Central memory CD4-positive, alpha-beta T cell (primary cell): ENCODE measurements at places on chromosomes 6 and 20.

DNA sequence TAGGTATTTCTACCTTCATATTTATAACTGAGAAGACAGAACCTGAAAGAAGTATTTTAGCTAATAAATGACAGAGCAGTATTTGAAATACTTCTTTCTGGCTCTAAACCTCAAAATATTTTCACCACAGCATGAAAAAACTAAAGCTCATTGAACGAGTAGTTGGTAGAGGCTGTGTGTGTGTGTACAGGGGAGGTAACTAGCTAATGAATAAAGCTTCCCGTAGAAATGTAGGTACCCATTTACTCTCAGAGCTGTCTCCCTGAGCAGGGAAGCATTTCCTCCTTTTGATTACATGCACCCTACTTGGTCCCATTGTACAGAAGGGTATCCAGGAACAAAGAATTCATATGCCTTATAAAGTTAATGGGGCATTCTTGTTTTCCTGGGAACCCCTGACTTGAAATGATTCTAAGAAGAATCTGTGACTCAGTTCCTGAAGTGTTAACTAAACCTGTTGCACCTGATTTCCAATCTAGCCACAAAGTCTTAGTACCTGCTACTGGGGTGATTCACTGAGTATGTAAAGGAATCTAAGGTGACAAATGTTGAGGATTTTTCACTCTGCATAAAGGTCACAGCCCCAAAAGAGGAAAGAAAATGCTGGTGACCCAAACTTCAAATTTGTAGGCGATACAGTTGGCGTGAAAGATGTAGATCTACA lies 12.5 kb downstream of the CRYBG1 start:
- DNase-seq: no peak

- no peak for DNase-seq
These were observed 50.1 kb downstream of the HDDC2 start for GRCh38 chr6:125251516-125252220.

DNA sequence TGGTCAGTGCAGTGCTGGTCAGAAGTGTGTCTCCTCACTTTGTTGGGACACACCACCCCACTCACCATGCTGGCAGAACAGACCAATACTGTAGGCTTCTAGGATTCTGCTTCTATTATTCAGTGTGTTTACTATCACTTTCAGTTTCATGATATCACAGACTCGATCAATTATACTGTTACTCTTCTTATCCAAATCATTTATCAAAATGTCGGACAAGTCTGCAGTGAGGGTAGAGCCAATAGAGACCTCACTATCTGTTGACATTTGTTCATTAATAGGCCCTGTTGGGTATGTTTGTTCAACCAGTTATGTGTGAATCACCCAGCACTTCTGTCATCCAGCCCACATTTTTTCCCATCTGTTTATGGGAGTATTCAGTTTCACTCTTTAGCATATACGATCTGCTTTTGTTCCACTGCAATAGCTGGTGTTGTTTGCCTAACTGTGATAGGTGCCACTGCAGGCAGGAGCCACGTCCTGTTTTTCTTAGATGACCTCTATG lies 140.1 kb downstream of the NRN1 start:
- DNase-seq: peak; percentile 31

DNA sequence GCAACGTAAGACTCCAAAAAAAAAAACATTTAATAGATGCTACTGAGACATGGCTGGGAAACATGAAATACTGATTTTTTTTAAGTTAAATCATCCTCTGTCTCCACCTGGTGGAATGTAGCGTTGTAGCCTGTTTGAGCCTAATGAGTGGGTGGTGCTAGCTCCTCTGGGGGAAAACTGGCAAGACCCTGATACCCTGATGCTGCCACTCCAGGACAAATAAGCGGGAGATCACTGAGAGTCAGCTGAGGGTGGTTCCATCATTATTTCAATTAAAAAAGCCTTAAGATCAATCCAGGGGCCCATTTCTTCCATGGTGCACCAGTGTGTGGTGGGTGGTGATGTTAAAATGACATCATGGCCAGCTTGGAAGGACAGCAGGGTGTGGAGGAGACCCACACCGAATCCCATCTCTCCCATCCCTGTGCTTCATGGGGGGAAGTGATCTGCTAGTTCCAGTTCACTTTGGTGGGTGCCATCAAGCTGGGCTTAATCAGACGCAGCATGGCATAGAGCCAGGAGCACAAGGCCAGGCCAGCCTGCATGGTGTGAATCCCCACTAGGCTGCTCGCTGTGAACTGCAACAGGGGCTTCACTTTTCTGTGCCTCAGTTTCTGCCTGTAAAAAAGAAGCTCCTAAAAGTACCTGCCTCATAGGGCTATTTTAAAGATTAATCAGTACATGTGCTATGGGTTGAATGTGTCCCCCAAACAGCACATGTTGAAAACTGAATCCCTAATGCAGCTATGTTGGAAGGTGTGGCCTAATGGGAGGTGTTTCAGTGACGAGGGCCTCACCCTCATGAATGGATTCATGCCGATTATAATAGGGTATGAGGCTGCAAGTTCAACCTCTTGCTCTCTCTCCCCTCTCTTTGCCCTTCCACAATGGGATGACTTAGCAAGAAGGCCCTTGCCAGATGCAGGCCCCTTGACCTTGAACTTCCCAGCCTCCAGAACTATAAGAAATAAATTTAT lies 13.0 kb upstream of the MRPS10 start:
- no peak for DNase-seq

DNA sequence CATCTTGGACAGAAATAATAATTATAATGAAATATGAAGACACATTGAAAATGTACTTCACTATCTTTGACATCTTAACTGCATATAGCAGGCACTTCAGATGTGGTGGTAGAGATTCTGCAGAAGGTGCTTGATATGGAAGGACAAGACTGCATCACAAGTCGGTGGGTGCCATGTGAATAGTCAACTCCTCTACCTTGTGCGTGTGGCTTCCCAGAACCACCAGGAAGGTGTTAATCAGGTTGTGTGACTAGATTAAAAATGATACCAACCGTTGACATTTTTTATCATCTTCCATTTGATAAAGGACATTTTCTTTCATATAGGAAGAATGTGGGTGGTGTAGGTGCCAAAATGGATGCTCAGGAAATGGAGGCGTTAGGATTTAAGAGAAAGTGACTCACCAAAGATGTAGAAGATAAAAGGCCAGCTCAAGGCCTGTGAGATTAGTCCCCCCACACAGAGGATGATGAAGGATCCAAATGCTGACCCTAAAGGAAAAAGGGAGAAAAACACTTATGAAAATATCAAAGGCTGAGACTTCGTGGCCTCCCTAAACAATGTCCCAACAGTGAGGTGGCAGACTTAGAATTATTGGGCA lies 12.3 kb downstream of the SLC17A2 start:
- no peak for DNase-seq

DNA sequence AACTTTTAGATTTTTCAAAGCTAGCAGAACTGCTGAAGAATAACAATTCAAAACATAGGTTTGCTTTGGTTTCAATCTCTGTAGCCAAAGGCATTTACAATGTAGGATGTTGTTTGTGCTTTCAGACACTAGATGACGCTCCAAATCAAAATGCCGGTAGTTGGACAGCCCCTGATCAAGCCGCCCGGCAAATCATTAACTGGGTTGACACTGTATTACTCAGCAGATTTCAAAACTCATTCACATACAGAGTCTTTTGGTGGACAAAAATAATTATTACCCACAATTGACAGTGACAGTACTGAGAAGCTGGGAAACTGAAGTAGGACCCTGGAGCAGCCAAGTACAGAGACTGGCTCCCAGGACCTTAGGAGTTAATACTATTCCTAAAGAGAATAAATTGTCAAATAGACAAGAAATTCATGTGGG lies 21.3 kb upstream of the HFE start:
- peak; percentile 68 for DNase-seq

DNA sequence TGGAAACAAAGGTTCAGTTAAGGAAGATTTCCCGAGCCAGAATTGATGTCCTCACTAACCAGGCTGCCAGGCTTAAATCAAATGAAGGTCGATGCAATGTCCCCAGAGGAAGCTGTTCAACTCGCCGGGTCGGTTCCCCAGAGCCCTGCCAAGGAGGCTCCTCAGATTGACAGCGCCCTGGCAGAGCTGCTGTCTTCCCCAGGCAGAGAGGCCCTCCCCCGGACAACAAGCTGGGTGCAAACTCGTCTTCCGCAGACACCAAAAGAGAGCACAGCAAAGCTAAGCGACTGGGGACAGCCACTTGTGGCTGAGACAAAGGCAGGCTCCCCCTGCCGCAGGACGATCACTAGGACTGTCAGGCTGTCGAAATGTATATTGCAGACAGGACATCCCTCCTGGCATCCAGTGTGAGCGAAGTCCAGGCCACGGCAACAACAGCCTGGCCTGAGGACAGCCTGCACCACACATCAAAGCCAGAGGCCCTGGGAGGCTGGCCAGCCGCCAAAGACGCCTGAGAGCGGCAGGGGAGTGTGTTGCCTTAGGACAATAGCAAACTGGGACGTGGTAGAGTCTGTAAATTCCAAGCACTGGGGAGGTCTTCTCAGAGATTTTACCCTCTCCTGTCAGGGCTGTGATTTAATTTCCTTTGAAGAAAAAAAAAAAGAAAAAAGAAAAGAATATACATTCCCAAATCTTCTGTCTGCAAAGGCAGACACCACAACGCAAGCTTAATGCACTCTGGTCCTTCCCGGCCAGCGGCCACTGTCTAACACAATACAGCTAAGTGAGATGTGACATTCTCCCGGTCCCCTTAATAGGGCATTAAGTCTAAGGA lies 99.1 kb downstream of the HIVEP2 start:
- DNase-seq: peak; percentile 63

- DNase-seq: no peak
These were observed 81.4 kb downstream of the JARID2 start for GRCh38 chr6:15327271-15327670.
